Activated CD4-positive, alpha-beta T cell treated with anti-CD3 and anti-CD28 coated beads, Interleukin-2, amount 50 U/mL, for 4 hours (primary cell): ENCODE measurements at places on chromosomes 6 and 20.

DNA sequence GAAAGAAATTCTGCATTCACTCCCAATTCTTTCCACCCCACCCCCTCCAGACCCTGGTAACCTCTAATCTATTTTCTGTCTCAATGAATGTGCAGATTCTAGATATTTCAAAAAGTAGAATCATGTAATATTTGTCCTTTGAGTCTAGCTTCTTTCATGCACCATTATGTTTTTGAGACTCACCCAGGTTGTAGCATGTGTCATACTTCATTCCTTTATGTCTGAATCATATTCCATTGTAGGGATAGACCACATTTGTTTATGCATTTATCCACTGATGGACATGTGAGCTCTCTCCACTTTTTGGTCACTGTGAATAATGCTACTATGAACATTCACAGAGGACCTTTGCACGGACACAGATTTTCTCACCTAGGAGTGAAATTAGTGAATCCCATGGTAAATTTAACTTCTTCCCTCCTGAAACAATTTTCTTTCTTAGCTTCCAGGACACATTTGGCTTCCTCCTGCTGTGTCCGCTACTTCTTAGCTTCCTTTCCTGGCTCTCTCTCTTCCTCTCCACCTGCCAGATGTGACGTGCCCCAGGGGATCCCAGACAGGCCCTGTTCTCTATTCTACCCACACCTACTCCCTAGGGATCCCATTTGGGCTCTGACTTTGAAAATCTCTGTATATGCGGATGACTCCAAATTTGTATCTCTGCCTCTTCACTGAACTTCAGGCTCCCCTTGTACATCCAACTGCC lies 24.1 kb upstream of the ARFGEF2 start:
- DNase-seq: no peak

GRCh38 chr20:56722042-56722441 lies 92.9 kb downstream of the TFAP2C start:
- no peak for DNase-seq

DNA sequence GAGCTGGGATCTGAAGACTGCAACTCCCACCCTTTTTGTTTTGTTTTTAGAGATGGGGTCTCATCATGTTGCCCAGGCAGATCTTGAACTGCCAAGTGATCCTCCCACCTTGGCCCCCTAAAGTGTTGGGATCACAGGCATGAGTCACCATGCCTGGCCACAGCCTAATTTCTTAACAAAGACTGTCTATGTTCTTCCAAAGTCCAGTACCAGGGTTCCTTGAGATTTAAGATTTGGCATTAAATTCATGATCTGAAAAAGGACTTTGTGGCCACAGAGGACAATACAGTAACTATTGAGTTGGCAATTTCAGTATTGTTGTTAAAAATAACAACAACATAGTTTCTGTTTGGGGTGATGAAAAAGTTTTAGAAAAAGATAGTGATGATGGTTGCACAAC lies 28.7 kb upstream of the BEND3 start:
- no peak for DNase-seq

- DNase-seq: no peak
Observed at GRCh38 chr20:64253000-64253383, 2.6 kb upstream of the PCMTD2 start.

- DNase-seq: no peak
Observed at GRCh38 chr20:54385746-54386145, 89.6 kb upstream of the DOK5 start.

GRCh38 chr6:131740161-131740560 lies 29.3 kb upstream of the CTAGE9 start:
- no peak for DNase-seq

DNA sequence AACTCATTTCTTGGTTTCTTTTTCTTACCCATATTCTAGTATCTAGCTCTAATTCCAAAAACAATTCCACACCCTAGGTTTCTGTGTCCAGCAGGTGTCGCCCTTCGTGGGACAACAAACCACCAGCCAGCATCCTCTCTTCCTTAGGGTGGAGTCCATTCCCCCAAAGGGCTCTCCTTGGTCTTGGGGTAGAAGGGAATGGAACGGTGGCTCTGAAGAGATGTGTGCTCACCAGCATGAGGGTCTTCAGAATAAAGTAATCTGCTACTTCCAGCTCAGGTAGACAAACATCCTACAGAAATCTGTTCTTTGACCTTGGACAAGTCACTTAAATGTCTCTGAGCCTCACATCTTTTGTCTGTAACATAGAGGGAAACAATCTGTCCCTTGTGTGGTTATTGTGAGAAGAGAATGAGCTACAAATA lies 7.2 kb downstream of the HLA-DMB start:
- DNase-seq: peak; percentile 82

- DNase-seq: no peak
Observed at GRCh38 chr6:16903470-16903869, 142.2 kb upstream of the ATXN1 start.

DNA sequence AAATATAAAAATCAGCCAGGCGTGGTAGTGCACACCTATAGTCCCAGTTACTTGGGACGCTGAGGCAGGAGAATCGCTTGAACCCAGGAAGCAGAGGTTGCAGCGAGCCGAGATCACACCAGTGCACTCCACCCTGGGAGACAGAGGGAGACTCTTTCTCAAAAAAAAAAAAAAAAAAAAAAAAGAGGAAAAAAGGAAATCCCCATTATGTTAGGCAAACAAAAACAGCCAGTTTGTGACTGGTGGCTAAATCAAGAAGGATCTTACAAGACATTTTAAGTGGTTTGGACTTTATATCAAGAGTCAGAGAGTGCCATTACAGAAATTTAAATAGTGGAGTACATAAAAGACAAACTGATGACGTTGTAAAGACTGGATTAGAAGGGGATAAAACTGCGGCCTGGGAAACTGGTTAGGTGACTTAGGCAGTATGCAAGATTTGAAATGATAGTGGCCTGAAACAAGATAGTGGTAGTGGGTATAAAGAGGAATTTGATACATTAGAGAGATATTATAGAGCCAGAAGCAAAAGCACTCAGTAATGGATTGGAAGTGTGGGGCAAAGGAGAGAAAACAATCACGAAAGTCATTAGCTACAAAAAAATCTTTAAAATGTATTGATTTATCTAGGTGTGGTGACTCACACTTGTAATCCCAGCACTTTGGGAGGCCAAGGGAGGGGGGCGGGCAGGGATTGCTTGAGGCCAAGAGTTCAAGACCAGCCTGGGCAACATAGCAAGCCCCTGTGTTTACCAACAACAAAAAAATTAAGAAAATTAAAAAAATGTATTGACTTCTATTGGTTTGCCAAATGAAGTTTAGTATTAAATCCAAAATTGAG lies 1.7 kb upstream of the MYO6 start:
- DNase-seq: no peak

DNA sequence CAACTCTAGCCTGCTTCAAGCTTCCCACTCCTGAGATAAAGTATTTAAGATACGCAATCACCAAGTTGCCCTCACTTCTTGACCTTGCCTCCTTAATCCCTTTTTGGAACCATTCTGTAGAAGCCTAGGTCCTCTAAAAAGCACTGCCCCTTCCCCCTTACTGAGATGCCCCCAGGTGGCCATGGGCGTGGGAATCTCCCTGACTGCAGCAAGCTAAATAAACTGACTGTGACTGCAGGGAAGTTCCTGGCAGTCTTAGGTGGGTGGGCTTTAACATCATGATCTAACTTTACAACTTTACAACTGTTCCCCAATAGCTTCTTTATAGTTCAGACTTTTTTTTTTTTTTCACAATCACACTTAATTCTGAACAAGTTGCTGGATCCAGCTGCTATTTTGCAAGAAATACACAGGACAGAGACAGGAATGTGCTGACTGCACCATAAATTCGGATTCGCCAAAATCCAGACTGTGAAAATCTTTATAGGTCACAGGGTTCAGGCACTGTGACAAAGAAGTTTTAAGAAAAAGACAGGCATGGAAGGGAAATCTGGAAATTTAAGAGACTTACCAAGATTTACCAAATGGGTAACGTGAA lies 344.2 kb upstream of the SULF2 start:
- DNase-seq: no peak

DNA sequence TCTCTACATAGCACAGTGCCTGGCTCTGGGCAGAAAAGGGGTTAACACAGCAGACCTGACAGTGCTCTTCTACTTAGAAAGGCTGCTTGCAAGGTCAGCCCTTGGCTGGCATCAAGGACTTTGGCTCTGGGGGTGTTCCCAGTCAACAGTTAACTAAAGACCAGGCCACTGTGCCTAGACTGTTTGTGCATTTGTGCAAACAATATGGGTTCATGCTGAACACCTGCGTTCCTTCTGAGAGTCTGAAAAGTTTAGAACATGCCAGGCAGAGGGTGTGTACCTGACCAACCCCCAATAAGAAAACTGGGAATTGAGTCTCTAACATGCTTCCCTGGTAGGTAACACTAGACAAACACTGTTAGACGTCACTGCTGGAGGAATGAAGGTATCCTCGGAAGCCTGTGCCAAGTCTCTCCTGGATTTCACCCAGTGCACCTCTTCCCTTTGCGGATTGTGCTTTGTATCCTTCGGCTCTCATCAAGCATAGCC lies 110.7 kb downstream of the PDE10A start:
- no peak for DNase-seq

DNA sequence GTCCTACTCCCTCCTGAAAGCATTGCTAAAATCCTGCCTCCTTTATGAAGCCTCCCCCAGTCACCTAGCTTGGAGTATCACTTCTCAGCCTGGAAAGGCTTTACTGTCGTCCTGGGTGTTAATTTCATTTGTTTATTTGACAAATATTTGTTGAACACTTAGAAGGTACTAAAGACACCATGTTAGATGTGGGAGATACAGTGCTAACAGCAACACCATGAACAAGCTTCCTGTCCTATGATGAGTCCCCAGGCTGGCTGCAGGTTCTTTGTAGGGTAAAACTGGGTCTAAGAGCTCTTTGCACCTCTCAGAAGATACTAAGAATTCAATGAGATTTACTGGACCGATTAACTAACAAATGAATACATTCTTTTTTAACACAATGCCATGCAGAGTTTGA lies 109.2 kb upstream of the TMEM170B start:
- DNase-seq: no peak

GRCh38 chr6:83153883-83154521 lies 39.1 kb downstream of the PGM3 start:
- no peak for DNase-seq

GRCh38 chr6:132187816-132188215 lies 213.5 kb downstream of the MOXD1 start:
- no peak for DNase-seq

DNA sequence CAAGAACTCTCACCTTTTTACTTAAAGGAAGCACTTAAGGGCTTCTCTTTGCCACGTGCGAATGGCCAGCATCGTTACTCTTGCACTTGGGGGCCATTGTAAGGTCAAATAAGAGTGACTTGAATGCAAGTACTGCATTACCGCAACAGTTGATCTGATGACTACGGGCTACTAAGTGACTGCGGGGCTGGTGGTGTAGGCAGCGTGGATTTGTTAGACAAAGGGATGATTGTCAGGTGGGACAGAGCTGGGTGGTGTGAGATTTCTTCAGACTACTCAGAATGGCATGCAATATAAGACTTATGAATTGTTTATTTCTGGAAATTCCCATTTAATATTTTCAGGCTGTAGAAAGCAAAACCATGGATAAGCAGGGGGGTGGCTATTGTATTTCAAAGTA lies 199.7 kb upstream of the UST start:
- DNase-seq: no peak

DNA sequence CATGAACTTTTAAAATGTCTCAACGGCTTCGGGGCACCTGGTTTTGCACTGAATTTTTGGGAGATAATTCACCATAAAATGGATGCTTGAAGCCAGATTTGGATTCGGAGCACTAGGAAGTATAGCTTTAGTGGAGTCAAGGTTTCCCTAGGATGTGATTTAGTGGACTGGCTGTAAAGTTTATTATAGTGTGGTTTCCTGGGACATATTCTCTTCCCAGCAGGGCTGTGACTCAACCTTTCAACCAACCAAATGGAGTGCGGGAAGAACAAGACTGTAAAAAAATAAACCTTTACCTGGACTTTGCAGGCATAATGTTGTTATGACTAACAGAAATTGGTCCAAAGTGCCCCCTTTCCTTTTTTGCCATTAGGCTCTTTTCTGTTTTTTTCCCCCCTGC lies 327.4 kb upstream of the MAN1A1 start:
- no peak for DNase-seq

GRCh38 chr20:10007747-10008146 lies 27.0 kb upstream of the ANKEF1 start:
- DNase-seq: no peak

GRCh38 chr6:168734523-168734922 lies 293.5 kb downstream of the SMOC2 start:
- no peak for DNase-seq

- DNase-seq: no peak
Observed at GRCh38 chr6:5567352-5567751, 306.0 kb downstream of the FARS2 start.

DNA sequence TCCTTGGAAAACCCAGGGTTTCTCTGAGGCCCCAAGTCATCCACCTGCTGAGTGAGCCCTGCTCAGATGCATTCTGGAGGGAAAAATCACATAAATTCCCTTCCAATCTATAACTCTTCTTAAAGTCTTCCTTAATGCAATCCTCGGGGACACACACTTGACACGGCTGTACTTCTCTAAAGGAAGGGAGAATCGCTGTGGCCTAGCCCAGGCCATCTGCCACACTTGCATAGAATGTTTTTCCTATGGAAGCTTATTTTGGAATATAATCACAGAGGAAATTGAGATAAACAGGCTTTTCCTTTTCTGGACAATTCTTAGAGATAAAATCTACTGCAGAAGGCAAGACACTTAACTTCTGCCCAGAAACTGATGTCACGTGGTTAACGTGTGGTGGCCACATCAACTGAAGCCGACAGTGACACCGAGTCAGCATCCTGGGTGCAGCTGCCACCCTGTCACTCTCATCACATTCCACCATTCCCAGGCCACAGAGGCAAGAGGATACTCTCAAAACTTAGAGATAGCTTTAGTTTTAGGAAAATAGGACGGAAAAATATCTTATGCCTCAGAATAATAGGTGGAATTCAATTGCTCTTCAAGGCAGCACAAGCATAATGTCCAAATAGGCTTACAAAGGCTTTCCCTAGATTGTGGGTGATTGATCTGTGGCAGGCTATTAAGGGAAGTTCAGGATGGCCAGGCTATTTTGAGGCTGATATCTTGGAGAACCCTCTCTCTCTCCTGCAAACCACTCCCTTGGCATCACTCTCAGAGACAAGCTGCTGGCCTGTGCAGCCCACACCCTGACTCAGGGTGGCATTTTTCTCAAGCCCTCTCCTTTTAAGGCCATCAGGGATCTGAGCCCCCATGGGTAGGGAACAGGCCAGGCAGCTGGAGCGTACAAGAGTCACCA lies 29.6 kb downstream of the PSMB1 start:
- no peak for DNase-seq
